ENCODE measurements at places on chromosomes 7 and 10.

DNA sequence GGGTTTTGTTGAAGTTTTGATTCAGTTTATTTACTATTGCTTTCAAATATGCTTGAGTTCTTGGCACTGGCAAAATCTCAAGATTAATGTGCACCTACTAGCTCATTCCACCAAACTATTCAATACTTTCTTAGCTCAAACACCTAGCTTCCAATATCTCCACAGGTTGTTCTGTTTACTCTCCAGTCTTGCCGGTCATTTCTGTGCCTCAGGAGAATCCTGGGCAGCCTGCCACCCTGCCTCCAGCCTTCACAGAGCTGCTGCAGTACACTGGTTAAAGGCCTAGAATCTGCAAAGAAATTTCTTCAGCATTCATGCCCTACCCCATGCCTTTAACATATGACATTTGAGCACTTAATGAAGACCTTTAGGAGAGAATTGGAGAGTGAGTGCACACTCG lies 4.0 kb upstream of the TMEM106B start:
- no peak for DNase-seq

DNA sequence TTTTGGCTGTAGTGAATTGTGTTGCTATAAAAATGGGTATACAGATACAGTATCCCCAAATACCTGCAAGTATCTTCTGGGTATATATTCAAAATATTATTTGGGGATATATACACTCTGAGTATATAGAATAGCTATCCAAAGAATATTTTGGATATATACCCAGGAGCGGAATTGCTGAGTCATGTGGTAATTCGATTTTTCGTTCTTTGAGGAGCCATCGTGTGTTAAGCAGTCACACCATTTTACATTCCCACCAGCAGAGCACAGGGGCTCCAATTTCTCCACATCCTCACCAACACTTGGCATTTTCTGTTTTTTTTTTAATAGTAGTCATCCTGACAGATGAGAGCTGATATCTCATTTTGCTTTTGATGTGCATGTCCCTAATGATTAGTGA lies 61.9 kb downstream of the TEX36 start:
- no peak for DNase-seq

DNA sequence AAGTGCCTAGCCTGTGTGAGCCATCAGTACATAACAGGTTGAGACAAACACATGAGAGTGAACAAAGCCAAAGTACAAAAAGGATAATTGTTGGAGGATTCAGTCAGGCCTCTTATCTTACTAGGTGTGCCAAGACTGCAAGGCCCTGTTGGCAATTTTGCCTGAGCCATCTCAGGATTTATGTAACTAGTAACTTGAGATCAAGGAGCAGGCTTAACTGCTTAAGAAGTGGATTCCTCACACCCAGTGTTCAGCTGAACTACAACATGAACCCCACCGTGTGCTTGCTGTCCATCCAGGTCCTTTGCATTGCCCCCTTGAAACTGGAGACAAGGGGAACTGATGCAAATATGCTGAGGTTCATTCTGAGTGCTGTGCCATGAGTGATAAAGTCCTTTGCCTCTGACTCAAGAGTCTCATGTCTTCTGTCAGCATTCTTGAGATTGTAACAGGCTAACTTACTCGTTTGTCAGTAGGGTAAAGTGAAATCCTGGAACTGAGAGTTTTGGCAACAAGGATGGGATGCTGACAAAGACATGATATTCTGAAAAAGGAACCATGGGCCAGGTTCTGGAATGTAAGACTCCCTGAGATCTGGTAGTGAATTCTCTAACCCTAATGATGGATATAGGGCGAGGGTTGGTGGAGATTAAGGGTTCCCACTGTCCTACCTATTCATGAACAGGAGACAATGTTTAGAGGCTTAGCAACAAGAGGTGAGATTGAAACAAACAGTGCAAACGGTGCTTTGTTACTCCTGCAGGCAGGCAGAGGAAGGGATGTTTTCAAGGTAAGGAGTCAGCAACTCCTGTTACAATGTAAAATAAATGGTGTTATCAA lies 44.1 kb upstream of the GATAD1 start:
- DNase-seq: no peak

- no peak for DNase-seq
These were observed 250.1 kb upstream of the MBL2 start for GRCh38 chr10:53022611-53023088.

GRCh38 chr7:155893664-155894063 lies 81.4 kb upstream of the SHH start:
- no peak for DNase-seq

GRCh38 chr7:35605760-35606159 lies 89.2 kb downstream of the HERPUD2 start:
- no peak for DNase-seq

GRCh38 chr7:114759347-114760062 lies 162.4 kb upstream of the MDFIC start:
- DNase-seq: no peak

DNA sequence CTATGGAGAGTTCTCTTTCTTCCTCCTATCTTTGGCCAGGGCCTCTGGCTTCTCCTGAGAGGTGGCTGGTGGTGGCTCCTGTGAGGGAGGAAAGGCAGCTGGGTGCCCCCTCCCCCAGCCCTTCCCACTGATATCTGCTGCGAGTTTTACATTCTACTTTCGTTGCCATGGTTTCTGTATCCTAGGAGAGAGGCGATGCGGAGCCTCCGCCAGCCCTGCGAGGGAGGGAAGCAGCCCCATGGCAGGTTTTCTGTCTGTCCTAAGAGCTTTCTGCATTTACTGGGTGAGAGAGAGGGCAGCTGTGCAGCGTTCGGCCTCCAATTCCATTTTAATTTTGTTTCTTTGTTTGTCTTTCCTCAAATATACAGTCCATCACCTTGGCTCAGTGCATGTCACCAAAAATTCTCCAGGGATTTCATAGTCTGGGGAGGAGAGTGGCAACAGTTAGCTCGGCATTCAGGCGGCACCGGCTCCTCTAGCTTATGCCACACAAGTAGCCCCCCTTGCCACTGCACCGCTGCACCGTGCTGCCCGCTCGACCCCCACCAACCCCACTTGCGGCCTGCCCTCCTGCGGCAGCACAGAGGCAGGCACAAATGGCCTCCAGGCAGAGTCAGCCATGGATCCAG lies 20.4 kb downstream of the DNAJB12 start:
- no peak for DNase-seq

GRCh38 chr7:17367502-17367901 lies 69.0 kb downstream of the AHR start:
- no peak for DNase-seq

DNA sequence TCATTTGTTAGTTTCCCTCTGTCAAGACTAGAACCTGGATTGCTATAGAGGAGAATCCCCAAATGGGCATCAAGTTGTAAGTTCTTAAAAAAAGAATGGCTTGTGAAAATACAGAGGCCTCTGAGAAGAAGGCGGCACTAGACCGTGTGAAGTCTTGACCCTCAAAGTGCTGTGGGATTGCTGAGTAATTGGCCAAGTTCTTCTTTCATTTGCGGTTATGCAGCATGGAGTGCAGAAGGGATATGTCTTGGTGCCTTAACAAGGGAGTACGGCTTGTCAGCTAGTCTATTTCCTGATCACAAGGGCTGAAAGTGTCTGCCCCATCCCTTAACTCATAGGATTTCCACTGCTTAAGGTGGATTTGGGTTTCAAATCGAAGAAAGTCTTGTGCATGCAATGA lies 81.2 kb downstream of the MKX start:
- no peak for DNase-seq

DNA sequence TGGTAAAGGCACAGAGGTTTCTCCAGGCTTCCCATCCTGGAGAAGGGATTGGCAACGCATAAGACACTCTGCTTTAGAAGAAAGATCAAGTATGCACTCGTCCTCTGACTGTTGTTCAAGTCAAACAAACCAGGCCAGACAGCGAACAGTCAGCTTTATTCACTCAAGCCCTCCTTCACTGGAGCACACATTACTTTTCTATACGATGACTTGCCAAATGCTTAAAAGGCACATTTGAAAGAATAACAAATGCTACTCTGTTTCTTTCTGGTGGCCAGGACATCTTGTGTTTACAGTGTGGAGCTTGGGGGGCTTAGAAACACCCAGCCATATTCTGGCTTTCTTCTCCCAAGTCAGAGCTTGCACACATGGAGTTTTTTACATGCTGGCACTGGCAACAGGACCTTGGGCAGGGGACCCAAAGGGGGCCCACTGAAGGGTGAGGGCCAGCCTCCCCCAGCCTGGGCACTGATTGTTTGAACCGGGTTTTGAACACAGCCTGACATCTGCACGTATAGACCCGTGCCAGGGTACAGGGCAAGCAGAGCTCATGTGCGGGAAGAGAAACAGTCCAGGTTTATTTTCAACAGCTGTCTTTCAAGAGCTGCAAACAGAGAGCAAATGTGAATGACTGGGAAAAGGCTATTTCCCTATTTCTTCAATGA lies 33.3 kb upstream of the FGFR2 start:
- no peak for DNase-seq

DNA sequence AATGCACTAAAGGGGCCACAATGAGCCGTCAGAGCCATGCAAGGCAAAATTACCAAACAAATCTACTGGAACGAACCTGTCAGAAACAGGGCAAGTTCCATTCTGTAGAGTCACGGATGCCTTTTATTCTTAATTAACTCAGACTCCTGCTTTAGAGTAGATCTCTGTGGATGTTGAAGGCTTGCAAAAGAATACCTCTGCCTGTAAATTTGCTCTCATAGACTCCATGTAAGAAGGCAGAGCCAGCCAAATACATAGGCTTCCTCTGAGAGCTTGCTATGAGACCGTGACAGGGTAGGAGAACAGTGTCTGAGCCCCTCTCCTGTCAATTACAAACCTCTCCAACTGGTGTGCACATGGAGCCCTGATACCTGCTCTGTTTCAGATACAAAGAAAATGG lies 787.9 kb upstream of the POM121L12 start:
- DNase-seq: no peak

GRCh38 chr10:29669149-29669548 lies 34.4 kb upstream of the SVIL start:
- no peak for DNase-seq

DNA sequence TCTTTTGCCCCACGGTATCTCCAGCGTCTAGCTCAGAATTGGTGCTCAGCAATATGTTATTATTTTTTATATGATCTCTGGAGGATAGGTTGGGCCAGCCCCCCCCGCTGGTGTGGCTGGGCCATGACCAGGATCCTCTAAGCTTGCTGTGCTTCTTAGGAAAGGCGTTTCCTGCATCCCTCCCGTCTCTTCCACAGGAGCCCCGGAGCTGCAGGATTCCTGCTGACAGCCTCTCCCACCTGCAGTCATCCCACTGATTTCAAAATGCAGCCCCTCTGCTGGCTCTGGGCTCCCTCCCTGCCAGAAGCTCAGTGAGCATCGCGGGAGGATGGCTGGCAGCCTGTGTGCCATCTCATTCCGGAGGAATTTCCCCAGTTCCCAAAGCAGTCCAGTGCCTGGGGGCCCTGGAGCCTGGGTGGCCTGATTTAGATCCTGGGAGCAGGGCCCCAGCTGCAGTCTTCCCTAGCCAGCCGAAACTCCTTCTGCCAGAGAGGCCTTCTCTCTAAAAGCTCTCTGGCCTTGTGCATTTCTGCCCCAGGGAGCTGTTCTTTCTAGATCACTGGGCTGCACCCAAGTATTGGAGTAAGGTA lies 21.8 kb upstream of the GOLGA7B start:
- DNase-seq: no peak

GRCh38 chr10:16612115-16612980 lies 90.7 kb upstream of the C1QL3 start:
- peak; percentile 28 for DNase-seq

GRCh38 chr7:1922870-1923236 lies 252.8 kb downstream of the ELFN1 start:
- no peak for DNase-seq

- no peak for DNase-seq
These were observed 44.1 kb upstream of the NRF1 start for GRCh38 chr7:129567377-129567776.

GRCh38 chr10:89203237-89203636 lies 3.9 kb downstream of the CH25H start:
- DNase-seq: no peak

DNA sequence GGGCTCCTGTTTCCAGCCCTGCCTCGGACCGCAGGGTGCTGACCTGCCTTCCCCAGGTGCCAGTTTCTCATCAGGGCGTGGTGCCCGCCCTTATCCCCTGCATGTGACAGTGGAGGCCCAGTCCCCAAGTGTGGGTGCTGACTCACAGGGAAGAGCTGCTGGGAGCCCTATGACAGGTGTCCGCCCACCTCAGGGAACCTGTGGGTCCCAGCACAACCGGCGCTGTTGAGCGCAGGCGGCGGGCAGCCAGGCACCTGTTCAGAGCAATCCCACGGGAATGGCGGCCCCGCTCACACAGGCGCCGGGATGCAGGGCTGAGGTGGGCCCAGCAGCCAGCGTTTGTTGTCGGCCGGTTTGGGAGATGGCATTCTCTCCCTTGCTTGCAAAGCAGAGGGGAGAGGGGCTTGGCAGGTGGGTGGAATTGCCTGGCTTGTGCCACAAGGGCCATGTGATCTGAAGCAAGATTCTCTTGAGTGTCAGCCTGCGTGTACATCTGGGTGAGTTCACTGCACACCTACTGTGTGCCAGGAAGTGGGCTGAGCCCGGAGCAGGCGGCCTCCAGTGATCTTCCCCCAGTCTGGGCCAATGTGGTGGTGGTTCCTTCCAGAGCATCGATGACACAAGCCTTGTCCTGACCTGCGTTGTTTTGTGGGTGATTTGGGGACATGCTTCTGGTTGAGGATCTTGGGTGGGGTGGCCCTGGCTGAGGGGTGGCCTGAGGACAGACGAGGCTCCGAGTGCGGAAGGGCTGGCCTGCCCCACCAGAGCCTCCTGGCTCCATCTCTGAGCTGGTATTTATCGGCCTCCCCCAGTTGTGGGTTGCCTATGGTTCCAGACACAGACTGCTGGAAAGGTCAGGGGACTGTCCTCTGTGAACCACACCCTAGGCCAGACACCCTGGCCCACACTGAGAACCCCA lies 2.4 kb downstream of the PWWP2B start:
- no peak for DNase-seq

- no peak for DNase-seq
These were observed 857 bp upstream of the FOXP2 start for GRCh38 chr7:114413761-114414155.

GRCh38 chr10:43760514-43760913 lies 111.8 kb upstream of the ZNF32 start:
- no peak for DNase-seq

DNA sequence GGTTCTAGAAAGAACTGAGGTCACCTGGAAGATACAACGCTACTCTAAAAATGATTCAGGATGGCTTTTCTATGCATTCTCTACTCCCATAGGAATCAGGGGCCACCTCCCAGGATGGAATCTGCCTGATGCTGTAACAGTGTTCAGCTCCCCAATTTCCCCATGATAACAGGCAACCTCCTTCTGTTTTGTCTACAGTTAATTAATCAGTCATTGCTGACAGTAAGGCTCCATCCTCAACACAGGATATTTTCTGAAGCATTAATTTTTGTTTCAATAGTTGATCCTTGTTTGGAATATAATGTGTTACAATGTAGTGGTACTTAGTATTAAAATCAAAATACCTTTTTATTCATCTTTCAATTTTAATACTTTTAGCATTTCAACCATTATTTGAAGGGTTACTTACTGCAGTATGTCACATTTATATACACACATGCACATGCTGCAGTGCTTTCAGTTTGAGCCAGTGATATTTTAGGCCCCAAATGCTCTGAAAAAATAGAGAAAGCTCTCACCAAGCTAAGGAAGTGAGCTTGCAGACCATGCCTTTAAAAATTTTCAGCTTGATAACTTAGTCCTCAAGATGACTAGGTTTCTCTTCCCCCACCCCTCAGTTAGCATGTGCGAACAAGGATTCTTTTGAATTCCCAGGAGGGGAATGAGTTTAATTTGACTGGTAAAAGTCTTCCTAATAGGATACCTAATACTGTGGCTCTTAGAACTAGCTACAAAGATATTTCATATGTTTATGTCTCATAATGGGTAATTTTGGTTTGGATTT lies 592 bp upstream of the PIK3CG start:
- DNase-seq: peak; percentile 41

Data from activated CD4-positive, alpha-beta T cell treated with anti-CD3 and anti-CD28 coated beads, Interleukin-10, Interleukin-2, amounts not matched to agents 100 ng/mL and 50 ng/mL, durations not matched to agents 16 hours and 8 hours (primary cell).